Left ventricle myocardium superior (tissue), 1 donor: ENCODE measurements at places on chromosomes 11 and 22. TPM values are rescaled to one million over a fixed set of nuclear protein-coding genes. Genes with fewer than 3 reads are reported as not detected.
A peak's percentile ranks its signal among the peaks of the same experiment; 100 is the strongest.

GRCh38 chr22:46099740-46100139 is 50.6 kb upstream of the PPARA start:
- DNase-seq, result no peak

Gene C11orf91
- not detected for total RNA-seq

DNA sequence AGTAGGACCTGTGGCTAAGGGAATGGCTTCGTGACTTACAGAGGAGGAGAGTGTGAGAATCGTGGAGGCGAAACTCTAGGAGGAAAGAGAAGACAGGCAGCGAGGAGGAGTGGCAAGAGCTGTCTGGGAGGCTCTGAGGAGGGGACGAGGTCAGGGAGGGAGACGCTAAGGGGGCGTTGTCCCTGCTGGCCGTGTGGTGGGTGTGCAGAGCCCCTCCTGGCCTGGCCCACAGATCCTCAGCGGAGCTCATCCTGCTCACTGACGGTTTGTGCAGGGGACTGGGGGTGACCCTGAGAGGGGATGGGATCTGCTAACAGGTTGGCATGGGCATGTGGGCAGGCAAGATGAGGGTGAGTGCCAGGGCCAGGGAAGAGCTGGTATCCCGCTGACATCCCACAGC is 56.5 kb upstream of the PRR5 start:
- no peak for DNase-seq

Gene EIF4ENIF1
- 26.8 TPM for total RNA-seq

GRCh38 chr22:28544431-28544868 is 135.2 kb downstream of the TTC28 start:
- DNase-seq, result no peak

- DNase-seq, result no peak
Observed at GRCh38 chr22:41758231-41758630, 42.2 kb upstream of the CCDC134 start.

Gene DGCR6L
- total RNA-seq, result 46.8 TPM

DNA sequence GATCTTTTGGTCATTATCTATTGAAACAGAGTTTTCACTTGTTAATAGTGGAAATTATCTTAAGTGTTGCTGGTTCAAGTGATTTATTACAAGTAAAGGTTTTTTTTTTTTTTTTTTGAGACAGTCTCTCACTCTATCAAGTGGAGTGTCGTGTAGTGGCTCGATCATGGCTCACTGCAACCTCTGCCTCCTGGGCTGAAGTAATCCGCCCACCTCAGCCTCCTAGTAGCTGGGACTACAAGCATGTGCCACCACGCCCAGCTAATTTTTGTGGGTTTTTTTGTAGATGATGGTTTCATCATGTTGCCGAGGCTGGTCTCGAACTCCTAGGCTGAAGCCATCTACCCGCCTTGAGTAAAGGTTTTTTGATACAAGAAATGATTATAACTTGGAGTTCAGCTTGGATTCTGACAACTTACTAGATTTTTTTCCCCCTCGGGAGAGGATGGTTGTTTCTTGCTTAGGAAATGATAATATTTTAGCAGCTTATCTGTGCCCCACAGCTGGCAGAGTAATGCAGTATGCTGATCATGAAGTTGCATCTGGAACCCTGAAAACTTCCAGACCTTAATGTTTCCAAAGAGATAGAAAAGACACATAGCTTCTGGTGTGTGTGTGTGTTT is 68.9 kb downstream of the MTMR3 start:
- DNase-seq, result no peak

GRCh38 chr22:30253205-30253852 is 6.8 kb upstream of the LIF start:
- peak; percentile 81 for DNase-seq

Gene TSPAN18
- total RNA-seq, result 94.6 TPM

GRCh38 chr11:28743061-28743550 is 634.9 kb downstream of the METTL15 start:
- no peak for DNase-seq

DNA sequence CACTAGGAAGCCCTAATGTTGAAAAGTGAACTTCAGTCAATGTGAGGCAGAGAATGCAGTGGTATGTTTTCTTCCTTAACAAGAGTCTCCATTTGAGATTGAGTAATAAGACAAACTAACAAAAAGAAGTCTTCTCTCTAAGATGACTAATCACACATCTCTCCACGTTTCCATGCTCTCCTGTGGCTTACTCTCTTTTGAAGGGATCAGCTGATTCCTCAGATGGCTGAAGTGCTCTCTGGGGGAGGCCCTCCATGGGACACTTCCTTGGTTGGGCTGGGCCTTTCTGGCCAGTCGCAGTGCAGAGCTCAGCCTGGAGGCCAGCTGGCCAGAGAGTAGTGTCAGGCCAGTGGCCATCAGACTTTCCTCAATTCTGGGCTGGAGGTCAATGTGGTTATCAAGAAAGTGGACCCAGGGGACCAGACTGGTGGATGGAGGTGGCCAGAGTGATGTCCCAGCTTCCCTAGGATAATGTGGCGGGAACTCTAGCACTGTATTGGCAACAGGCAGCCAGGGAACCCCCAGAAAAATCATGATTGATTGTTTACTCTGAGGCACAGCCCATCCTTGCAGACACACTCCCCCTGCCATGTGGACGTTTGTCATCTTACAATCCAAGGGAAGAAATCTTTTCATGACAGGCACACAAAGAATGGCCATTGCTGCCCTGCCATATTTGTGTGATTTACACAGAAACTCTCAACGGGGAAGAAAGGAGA is 14.5 kb downstream of the CSRP3 start:
- DNase-seq, result no peak

DNA sequence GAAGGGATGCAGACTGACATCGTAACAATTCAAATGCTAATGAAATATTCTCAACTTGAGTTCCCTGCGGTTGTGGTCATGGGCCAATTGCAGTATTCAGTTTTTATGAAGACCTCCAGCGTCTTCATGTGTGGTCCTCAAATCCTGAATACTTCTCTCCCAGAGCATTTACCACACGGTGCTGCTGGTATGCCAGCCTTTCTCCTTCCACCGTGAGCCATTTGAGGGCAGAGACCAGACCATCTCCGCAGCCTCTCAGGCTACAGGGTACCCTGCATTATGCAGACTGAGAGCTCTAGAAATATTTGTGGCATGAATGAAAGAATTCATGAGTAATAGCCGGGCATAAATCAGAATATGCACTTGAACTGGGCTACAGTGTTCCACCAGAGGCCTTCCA is 289.7 kb downstream of the ST3GAL4 start:
- DNase-seq, result no peak

- no peak for DNase-seq
Observed at GRCh38 chr22:32088084-32088483, 45.0 kb downstream of the SLC5A1 start.

- peak; percentile 13 for DNase-seq
Observed at GRCh38 chr11:120212926-120213325, 2.1 kb downstream of the OAF start.

GRCh38 chr22:45891996-45892621 is 84.9 kb downstream of the WNT7B start:
- DNase-seq, result peak; percentile 18

- DNase-seq, result no peak
Observed at GRCh38 chr11:12167061-12168000, 56.9 kb downstream of the MICAL2 start.

DNA sequence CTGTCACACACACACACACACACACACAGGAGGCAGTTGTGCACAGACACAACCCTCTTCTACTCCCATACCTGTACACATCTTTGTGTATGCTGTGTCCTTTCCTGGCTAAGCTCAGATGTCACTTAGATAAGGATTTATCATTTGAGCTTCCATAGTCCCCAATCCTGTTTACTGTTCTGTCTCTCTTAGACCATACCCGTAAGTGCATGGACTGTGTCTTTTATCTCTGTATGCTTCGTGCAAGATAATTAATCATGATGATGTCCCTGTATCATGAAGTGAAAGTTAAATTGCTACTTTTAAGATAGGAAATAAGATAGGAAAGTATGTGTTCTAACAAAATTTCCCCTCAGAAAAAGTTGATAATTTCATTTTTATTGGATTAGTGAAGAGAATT is 30.3 kb downstream of the PRMT3 start:
- no peak for DNase-seq

Gene SCO2
- 1.3 TPM for total RNA-seq

DNA sequence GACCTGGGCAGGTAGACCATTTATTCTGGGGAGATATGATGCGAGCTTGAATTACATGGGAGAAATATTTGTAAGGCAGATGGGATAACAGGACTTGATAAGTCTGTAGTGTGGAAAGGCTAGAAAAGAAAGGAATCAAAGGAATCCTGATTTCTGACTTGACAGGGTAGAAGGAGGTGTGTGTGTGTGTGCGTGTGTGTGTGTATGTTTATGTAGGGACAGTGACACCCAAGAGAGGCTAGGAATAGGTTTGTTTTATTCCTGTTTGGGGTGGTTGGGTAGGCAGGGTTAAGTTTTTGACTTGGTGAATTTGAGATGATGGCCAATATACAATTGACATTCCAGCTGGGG is 390 bp upstream of the HTATIP2 start:
- no peak for DNase-seq

GRCh38 chr11:102878595-102878994 is 3.8 kb upstream of the MMP12 start:
- DNase-seq, result no peak

Gene PNPLA5
- total RNA-seq, result not detected

Gene GDPD4
- total RNA-seq, result not detected

- DNase-seq, result peak; percentile 97
Observed at GRCh38 chr11:65487467-65488272, 11.2 kb upstream of the MALAT1 start.

- peak; percentile 55 for DNase-seq
Observed at GRCh38 chr11:128824191-128825049, 42.7 kb downstream of the KCNJ1 start.

DNA sequence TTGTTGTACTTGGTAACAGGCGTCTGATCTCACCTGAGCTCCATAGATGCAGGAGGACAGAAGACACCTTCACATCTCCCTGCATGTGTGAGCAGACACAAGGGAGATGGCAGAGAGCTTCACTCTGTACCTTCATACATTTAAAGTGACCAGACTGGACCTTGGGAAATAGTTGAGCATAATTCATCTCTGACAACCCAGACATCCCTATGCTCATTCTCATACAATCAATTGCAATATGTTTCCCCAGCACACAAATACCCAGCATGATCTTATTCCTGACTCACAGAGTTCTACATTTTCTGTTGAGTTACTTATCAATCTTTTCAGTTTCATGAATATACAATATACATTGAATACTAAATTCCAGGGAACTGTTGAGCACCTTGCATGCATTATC is 488.2 kb upstream of the API5 start:
- DNase-seq, result no peak

GRCh38 chr11:45288339-45288738 is 2.2 kb upstream of the SYT13 start:
- no peak for DNase-seq

DNA sequence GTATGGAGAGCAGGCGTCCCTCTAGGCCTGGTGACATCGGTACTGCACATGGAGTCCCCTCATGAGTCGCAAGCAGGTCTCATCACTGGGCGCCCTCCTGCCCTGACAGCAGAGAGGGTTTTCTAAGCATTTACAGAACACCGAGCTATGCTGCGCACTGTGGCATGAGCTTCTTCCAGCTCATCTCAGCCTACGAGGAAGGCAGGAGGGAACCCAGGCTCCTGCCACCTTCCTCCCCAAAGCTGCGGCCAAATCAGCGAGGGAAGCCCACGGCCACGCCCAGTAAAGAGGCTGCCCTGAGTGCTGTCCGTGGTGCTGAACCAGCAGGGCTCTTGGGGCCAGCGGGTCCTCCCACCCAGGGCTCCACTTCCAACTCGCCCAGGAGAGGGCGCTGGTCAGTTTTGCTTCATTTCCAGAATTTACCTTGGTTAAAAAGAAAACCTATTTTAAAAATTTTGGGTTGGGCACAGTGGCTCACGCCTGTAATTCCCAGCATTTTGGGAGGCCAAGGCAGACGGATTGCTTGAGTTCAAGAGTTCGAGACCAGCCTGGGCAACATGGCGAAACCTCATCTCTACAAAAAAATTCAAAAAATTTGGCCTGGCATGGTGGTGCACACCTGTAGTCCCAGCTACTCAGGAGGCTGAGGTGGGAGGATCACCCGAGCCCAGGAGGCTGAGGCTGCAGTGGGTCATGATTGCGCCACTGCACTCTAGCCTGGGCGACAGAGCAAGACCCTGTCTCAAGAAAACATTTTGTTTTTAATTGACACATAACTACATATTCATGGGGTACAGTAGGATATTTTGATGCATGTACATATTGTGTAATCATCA is 34.2 kb downstream of the PHF21B start:
- peak; percentile 85 for DNase-seq

DNA sequence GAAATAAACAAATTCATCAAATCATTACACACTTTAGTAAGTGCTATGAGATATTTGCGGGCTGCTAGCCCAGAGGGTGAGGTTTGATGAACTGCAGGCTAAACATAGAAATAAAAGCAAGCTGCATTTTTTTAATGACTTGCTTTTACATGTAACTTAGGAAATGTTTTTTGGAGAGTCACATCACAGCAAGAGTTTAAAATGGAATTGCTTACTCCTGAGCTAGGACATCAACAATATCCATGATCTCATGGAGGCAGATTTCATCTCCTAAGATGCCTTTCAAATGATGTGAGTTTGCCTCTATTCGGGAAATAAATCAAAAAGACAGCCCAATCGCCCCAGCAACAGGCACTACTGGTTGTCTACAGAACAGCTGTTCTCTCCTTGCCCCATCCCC is 73.4 kb upstream of the CD44 start:
- DNase-seq, result no peak

GRCh38 chr22:26548984-26549383 is 36.7 kb upstream of the TFIP11 start:
- no peak for DNase-seq
